ENCODE measurements at places on chromosomes 2 and 18. TPM values are rescaled to one million over a fixed set of nuclear protein-coding genes. Genes with fewer than 3 reads are reported as not detected.

C2orf74 gene
- total RNA-seq: 8.0 TPM

TMEM247 gene
- not detected for total RNA-seq

ING5 gene
- 16.3 TPM for total RNA-seq

SLC23A3 gene
- total RNA-seq: 2.5 TPM

DNAH6 gene
- total RNA-seq: not detected

CYP27A1 gene
- 25.6 TPM for total RNA-seq

DUSP19 gene
- total RNA-seq: 3.4 TPM

UBE2F gene
- total RNA-seq: 35.6 TPM
